Central memory CD8-positive, alpha-beta T cell (primary cell): ENCODE measurements at places on chromosomes 2 and 18.

- H3K4me3 ChIP-seq, result no peak overlapping the region
- H3K36me3 ChIP-seq, result no peaks in the 10 kb centered on the region
- H3K4me1 ChIP-seq, result no peaks in the 10 kb centered on the region
- peaks cover 30% of the 10 kb centered on the region for H3K27me3 ChIP-seq
These were observed 38.2 kb downstream of the MC2R start for GRCh38 chr18:13877157-13877556.

GRCh38 chr2:170307555-170308351 is 129.8 kb downstream of the MYO3B start:
- no peak for DNase-seq
- peaks cover 24% of the 10 kb centered on the region for H3K27me3 ChIP-seq
- no peak overlapping the region for H3K4me3 ChIP-seq
- H3K36me3 ChIP-seq, result no peaks in the 10 kb centered on the region

- no peak for DNase-seq
- no peaks in the 10 kb centered on the region for H3K4me1 ChIP-seq
- no peak overlapping the region for H3K4me3 ChIP-seq
- H3K27me3 ChIP-seq, result no peaks in the 10 kb centered on the region
- H3K27ac ChIP-seq, result no peak overlapping the region
These were observed 411.0 kb upstream of the GYPC start for GRCh38 chr2:126244937-126245336.

DNA sequence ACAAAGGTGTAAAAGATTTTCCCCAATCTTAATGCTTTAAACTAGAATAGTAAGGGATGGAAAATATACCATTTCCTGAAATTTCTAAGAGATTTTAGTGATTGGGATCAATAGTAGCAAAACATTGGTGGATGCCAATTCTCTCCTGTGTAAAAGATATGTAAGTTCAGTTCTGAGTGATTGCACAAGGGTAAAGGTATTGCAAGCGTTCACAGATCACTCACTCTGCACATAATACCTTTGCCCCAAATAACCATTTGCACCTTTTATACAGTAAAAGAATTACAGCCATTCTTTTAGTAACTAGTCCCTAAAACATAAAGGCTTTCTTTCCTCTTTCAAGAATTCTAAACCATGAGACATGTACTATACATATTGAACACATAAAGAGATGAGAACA is 13.0 kb upstream of the ZCCHC2 start:
- no peak for DNase-seq
- H3K36me3 ChIP-seq, result peaks cover 3% of the 10 kb centered on the region
- no peak overlapping the region for H3K27ac ChIP-seq
- H3K4me3 ChIP-seq, result no peak overlapping the region

- no peak overlapping the region for H3K27ac ChIP-seq
- H3K36me3 ChIP-seq, result peaks cover 2% of the 10 kb centered on the region
- no peaks in the 10 kb centered on the region for H3K4me1 ChIP-seq
- peaks cover 88% of the 10 kb centered on the region for H3K27me3 ChIP-seq
- no peak for DNase-seq
These were observed 19.4 kb upstream of the EHBP1 start for GRCh38 chr2:62686012-62686685.

DNA sequence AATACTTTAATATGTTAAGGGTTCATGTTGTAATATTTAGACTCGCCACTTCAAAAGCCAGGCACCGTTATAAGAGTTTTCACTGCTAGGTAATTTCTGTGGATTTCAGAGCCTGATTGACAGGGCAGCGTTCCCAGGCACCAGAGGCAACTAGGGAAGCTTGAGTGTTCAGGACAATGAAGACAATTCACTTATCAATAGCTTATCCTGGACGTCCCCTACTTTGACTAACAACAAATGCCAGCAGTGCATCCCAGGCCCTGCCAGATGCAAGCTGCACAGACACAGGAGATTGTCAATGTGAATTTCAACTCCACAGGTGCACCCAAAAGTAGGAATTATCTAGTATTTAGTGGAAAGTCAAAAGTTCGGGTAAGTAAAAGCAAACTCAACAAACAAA is 179.3 kb upstream of the GYPC start:
- H3K27me3 ChIP-seq, result peaks cover 42% of the 10 kb centered on the region
- no peak for DNase-seq
- H3K36me3 ChIP-seq, result no peaks in the 10 kb centered on the region
- no peak overlapping the region for H3K4me3 ChIP-seq
- H3K27ac ChIP-seq, result no peak overlapping the region

DNA sequence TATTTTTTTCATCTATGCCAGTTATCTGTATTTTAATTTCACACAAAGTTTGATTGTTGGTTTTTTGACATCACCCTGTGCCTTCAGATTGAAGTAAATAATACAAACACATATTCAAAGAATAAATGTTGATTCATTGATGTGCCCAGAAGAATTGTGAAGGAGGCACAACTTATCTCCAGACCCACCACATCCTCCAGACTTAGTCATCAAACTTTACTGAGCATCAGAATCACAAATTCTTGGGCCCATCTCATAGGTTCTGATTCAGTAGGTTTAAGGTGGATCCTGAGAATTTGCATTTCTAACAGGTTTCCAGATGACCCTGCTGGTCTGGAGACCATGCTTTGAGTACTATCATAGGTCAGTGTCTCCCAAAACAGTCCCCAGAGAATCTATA is 82.8 kb upstream of the PIK3C3 start:
- H3K4me3 ChIP-seq, result no peak overlapping the region
- no peaks in the 10 kb centered on the region for H3K27me3 ChIP-seq
- no peak for DNase-seq
- no peaks in the 10 kb centered on the region for H3K36me3 ChIP-seq
- no peak overlapping the region for H3K27ac ChIP-seq
- no peaks in the 10 kb centered on the region for H3K4me1 ChIP-seq

DNA sequence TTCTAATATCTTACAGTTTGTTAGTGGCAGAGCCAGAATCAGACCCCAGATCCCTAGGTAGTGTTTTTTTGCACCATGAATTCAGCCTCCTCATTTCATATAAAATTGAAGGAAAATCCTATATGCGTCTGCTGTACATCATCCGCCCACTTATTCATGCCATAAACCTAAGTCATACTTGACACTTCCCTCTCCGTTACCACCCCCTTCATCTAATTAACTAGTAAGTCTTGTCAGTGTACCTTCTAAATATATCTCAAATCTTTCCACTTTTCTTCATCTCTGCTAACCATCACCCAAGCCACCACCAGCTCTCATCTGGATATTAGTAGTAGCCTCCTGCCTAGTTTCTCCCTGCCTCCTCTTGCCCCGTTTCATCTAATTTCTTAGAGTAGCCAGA is 248.7 kb upstream of the SIX3 start:
- H3K4me3 ChIP-seq, result no peak overlapping the region

- no peak for DNase-seq
- H3K36me3 ChIP-seq, result peaks cover 2% of the 10 kb centered on the region
- H3K27me3 ChIP-seq, result no peaks in the 10 kb centered on the region
These were observed 98.3 kb upstream of the ACVR1C start for GRCh38 chr2:157726946-157727345.

GRCh38 chr2:42547014-42547413 is 21.4 kb upstream of the MTA3 start:
- H3K4me3 ChIP-seq, result no peak overlapping the region
- H3K27ac ChIP-seq, result no peak overlapping the region
- H3K4me1 ChIP-seq, result no peaks in the 10 kb centered on the region
- DNase-seq, result no peak
- peaks cover 4% of the 10 kb centered on the region for H3K27me3 ChIP-seq

GRCh38 chr2:166148500-166149400 is 20.9 kb upstream of the SCN1A start:
- no peak for DNase-seq
- no peak overlapping the region for H3K4me3 ChIP-seq
- H3K4me1 ChIP-seq, result no peaks in the 10 kb centered on the region
- H3K27ac ChIP-seq, result no peak overlapping the region

DNA sequence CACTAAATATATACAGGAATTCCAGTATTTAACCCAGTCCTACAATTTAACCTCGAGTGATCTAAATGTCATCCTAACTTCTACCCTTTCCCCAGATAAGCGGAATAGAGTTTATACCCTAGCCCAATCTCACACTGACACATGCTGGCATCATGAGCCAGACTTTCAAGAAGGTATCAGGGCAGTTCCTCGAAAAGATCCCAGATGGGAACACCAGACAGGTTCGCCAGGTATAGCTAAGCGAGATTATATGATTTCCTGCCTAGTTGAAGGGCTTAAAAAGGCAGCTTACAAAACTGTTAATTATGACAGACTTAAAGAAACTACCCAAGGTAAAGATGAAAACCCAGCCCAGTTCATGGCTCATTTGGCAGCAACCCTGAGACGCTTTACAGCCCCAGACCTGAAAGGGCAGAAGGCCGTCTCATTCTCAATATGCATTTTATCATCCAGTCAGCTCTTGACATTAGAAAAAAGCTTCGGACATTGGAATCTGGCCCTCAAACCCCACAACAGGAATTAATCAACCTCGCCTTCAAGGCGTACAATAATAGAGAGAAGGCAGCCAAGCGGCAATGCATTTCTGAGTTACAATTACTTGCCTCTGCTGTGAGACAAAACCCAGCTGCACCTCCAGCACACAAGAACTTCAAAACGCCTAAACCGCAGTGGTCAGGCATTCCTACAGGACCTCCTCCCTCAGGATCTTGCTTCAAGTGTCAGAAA is 668.2 kb upstream of the PKDCC start:
- DNase-seq, result no peak
- no peaks in the 10 kb centered on the region for H3K4me1 ChIP-seq
- H3K36me3 ChIP-seq, result no peaks in the 10 kb centered on the region
- H3K27me3 ChIP-seq, result no peaks in the 10 kb centered on the region
- no peak overlapping the region for H3K27ac ChIP-seq

DNA sequence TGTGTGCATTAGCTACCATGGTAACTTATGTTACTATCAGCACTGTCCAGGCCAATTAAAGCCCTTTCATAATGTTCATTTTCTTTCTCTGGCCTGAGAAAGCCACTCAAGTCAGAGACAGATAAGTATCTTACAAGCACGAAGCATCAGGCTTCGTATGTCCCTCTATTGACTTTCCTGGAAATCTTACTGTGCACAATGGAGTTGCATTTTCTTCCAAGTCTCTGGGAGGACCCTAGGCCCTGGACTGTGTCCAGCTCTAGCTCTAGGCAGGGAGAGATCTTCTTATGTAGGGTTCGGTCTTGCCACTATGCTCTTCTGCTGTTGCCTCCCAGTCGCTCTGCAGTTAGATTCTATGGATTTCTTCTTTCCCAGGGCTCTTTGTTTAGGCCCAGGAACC is 40.0 kb upstream of the ITGA6 start:
- H3K36me3 ChIP-seq, result no peaks in the 10 kb centered on the region
- H3K4me3 ChIP-seq, result no peak overlapping the region
- H3K27me3 ChIP-seq, result peaks cover 11% of the 10 kb centered on the region
- DNase-seq, result no peak
- H3K4me1 ChIP-seq, result no peaks in the 10 kb centered on the region

- peaks cover 31% of the 10 kb centered on the region for H3K27me3 ChIP-seq
- H3K4me1 ChIP-seq, result no peaks in the 10 kb centered on the region
- no peak for DNase-seq
These were observed 56.3 kb upstream of the ACMSD start for GRCh38 chr2:134782107-134782506.

DNA sequence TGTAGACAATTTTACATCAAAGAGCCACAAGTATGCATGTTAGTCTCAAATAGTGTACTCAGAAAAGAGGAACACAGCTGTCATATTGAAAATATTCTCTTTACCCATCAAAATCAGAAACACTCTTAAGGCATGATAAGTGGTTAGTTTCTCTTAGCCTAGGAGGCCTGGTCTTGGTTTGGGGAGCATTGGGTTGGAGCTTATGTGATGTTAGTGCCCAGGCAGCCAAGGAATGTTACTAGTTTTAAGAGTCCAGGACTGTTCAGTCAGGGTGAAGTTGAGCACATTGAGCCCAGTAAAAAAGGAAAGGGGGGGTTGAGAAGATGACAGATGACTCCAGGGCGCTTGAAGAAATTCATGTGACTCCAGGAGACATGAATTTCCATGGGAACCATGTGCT is 340.6 kb downstream of the HRH4 start:
- peaks cover 30% of the 10 kb centered on the region for H3K27me3 ChIP-seq
- no peak overlapping the region for H3K4me3 ChIP-seq
- DNase-seq, result no peak
- H3K27ac ChIP-seq, result no peak overlapping the region
- no peaks in the 10 kb centered on the region for H3K4me1 ChIP-seq

DNA sequence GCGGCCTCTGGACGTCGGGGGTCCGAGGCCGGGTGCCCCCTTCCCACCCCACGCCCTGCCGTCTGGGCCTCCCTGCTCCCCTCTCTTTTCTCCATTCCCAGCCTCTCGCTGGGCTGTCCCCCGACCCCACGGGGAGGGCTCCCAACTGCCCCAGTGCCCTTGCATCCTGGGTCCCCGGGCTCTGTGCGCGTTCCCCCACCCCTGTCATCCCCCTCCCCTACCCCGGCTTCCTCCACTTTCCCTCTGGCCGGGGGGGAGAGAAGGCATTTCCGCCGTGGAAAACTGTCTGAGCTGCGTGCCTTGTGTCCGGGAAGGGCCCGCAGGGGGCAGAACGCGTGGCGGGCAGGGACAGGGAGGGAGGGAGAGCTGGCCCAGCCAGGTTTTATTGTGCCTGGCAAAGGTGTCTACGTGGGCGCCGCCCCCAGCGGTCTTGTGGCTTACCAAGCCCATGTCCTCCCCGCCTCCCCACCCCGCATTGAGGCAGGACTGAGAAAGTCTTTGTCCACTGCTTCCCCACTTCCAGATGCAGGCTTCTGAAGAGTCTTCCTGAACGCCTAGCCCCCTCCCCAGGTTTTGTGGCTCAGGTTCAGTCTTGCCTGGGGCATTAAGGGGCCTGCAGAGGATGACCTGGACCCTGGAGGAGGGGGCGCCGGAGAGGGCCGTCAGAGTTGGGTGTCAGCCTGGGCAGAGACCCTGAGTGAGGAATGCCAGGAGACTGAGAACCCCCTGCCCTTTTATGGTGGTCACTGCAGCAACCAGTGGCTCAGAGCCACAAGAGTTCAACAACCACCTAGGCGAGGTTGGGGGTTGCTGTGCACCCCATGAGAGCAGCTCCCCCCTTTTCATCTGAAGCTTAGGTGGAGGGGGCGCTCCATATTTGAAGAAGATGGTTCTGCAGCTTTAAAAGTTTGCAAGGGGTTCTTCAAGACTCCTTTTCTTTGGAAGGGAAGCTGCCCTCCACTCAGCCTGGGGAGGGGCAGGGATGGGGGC is 1.3 kb downstream of the ITM2C start:
- DNase-seq, result no peak
- H3K36me3 ChIP-seq, result peaks cover 6% of the 10 kb centered on the region
- H3K4me1 ChIP-seq, result peaks cover 54% of the 10 kb centered on the region
- H3K4me3 ChIP-seq, result peak overlapping the region; percentile 81
- peak overlapping the region; percentile 61 for H3K27ac ChIP-seq
- H3K27me3 ChIP-seq, result peaks cover 17% of the 10 kb centered on the region

GRCh38 chr2:148238561-148238960 is 217.7 kb downstream of the MBD5 start:
- H3K4me3 ChIP-seq, result no peak overlapping the region
- no peak overlapping the region for H3K27ac ChIP-seq
- H3K27me3 ChIP-seq, result no peaks in the 10 kb centered on the region
- H3K4me1 ChIP-seq, result no peaks in the 10 kb centered on the region
- no peak for DNase-seq

GRCh38 chr2:16251511-16252225 is 311.3 kb downstream of the MYCN start:
- H3K27ac ChIP-seq, result no peak overlapping the region
- no peak for DNase-seq
- peaks cover 11% of the 10 kb centered on the region for H3K27me3 ChIP-seq
- H3K4me1 ChIP-seq, result no peaks in the 10 kb centered on the region
